Calu3 (cell line): ENCODE measurements at places on chromosomes 12 and 14. TPM values are rescaled to one million over a fixed set of nuclear protein-coding genes. Genes with fewer than 3 reads are reported as not detected.

RASSF3 gene
- total RNA-seq: 162 and 179 TPM in 2 replicates

DNA sequence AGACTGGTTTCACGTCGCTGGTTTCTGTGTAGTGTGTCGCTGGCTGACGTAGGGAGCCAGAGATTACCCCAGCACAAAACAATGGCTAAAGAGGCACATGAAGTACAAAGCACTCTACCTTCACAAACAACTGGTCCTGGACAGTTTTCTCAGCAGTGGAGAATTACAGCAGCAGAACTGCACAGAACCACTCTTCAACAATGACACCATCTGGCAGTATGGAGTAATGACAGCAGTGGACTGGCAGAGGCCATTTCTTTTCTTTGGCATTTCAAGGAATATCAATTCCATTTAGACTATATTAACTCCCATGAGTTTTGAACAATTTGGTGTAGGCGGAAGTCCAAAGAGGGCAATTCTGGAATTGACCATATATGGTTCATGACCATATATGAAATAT, 1074.1 kb downstream of the AACS start:
- DNase-seq: no peak

GON7 gene
- 13.3 and 13.5 TPM in 2 replicates for total RNA-seq

- no peak for DNase-seq
These were observed 350.9 kb downstream of the C12orf75 start for GRCh38 chr12:105681341-105681740.

DNA sequence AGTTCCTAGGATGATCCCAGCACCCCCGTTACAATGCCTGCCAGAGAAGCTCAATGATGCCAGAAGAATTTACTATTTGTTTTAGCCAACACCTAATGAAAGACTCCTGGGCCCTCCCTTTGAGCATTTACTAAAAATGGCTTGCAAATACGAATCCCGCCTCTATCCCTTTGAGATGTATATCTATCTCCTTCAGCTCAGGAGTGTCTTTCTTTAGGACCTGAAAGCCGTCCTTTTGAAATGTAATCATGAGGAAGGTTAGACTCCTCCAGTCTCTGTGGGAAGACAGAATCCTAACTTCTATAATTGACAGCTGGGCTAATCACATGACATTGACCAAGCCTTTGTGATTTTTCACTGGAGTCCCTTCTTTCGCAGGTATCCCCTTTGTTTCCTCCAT, 19.2 kb upstream of the DYNC1H1 start:
- DNase-seq: no peak

DNA sequence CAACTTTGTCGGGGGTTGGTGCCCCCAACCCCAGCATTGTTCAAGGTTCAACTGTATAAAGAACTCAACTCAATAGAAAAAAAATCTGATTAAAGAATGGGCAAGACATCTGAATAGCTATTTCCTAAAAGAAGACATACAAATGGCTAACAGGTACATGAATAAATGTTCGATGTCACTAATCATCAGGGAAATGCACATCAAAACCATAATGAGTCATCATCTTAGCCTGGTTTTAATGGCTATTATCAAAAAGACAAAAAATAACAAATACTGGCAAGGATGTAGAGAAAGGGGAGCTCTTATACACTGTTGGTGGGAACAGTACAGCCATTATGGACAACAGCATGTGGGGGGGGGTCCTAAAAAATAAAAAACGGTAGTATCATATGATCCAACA, 28.7 kb downstream of the NPAS3 start:
- DNase-seq: no peak

- no peak for DNase-seq
These were observed 52.1 kb downstream of the NIN start for GRCh38 chr14:50778721-50779483.

MYO1H gene
- not detected in 2 replicates for total RNA-seq

DNA sequence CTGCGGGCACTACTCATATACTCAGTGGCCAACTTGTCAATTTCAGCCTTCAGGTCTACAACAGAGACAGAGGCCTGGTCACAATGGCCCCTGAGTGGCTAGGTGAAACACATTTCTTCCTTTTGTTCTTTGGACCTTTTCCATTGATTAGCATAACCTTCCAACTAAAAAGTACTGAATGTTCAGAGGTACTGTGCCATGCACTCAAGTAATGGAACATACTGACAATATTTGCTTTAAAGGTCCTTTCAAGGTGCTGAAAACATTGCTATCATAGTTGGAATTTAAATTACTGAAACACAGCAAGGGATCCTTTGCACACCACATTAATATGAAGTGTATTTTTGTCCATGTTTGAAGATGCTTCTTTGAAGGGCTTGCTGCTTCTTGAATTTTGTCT, 6.1 kb upstream of the ACRBP start:
- DNase-seq: no peak

DNA sequence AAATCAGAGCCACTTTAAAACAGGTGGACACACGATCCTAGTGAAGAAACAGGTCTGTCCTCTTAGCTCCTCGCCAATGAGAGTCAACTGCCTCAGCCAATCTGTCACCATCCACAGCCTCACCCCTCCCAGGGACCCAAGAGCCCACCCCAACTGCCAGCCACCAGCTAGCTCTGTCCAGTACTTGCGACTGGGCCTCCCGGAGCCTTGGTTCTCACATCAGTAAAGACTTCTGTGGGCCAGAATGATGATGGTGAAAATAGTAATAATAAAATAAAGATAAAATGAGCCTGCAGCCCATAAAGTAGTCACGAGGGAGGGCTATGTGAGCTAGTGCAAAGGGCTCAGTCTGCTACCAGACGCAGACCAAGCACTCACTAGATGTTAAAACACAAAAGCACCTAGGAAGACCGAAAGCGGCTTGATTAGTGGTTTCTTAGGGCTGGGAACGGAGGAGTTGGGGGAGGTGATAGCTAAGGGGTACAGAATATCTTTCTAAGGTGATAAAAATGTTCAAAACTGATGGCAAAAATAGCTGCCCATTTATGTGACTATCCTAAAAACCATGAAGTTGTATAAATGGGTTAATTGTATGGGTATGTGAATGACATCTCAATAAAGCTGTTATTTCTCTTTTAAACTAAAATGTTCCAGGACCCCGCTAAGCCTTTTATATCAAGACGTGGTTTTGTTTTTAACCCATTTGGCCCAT, 39.8 kb downstream of the ACTN1 start:
- DNase-seq: no peak

VCPKMT gene
- total RNA-seq: 7.1 and 8.8 TPM in 2 replicates

GRCh38 chr12:93483151-93483807, 16.0 kb downstream of the MRPL42 start:
- DNase-seq: no peak

- no peak for DNase-seq
These were observed 31.9 kb downstream of the DACT1 start for GRCh38 chr14:58669556-58670200.

DNA sequence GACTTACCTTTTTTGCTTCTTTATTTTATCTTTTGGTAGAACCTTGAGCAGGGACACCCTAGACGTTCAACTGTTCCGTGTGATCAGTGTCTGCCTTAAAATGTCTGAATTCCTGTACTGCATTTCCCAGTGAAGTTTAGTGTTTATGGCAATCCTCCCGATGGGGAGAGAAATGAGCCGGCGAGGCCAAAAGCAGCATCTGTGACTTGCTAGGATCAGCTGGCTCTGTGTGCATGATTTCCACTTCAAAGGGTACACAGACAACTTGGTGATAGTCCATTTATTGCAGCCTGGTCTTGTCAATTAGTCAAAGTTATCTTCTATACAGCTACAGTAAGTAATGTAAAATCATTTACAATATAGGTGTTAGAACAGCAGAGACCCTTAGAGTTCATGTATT, 768.5 kb downstream of the DIO2 start:
- no peak for DNase-seq

- no peak for DNase-seq
These were observed 29.2 kb downstream of the DIP2B start for GRCh38 chr12:50533971-50534370.

PTPRQ gene
- total RNA-seq: not detected in 2 replicates

- no peak for DNase-seq
These were observed 771.6 kb downstream of the LRFN5 start for GRCh38 chr14:42378274-42378673.

RFX4 gene
- 0.27 TPM in 1 of 2 replicates, not detected in the other for total RNA-seq

DNA sequence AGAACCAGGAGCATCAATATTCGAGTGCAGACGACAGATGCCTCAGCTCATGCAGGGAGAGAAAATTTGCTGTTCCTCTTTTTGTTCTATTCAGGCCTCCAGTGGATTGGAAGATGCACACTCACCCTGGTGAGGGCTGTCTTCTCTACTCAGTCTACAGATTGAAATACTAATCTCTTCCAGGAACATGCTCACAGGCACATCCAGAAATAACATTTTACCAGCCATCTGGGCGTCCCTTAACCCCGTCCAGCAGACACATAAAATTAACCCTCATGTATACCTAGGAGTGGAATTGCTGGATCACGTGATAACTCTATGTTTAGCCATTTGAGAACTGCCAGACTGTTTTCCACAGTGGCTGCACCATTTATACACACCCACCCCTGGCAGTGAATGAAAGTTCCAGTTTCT, 4.5 kb upstream of the OAS2 start:
- no peak for DNase-seq

DNA sequence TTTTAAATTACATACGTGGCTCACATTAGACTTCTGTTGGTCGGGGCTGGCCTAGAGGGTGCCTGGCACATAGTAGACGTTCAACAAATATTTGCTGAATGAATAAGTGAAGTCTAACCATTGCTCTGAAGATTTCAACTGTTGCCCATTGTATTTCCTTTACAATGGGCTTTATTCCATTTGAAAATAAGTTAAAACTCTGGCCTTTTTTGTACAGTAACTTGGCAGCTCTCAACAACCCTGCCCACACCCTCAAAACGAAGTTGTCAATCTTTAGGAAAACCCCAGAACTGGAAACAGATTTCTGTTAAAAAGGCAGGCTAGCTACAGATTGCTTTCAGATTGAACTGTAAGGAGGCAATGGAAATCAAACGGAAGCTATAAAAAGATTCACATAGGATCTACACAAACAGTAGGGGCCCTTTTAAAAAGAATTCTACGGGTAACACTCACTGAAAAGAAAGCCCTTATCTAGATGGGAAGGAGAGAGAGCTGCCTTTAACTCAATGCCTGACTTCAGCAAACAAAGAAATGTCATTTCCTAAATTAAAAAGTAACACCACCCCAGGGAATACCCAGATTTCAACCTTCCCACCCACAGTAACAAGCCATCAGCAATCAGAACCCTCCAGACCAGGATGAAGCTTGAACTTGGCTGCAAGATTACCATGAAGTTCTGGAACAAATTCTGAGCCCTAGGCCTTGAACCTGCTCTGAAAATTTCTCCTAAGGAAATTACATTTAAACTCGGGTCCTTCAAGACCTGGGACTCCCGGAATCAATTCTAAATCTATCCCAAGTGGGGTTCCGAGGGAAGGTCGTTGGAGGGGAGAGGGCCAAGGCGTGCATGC, 1.4 kb downstream of the WSB2 start:
- DNase-seq: no peak

PRPH gene
- not detected in 2 replicates for total RNA-seq

DNA sequence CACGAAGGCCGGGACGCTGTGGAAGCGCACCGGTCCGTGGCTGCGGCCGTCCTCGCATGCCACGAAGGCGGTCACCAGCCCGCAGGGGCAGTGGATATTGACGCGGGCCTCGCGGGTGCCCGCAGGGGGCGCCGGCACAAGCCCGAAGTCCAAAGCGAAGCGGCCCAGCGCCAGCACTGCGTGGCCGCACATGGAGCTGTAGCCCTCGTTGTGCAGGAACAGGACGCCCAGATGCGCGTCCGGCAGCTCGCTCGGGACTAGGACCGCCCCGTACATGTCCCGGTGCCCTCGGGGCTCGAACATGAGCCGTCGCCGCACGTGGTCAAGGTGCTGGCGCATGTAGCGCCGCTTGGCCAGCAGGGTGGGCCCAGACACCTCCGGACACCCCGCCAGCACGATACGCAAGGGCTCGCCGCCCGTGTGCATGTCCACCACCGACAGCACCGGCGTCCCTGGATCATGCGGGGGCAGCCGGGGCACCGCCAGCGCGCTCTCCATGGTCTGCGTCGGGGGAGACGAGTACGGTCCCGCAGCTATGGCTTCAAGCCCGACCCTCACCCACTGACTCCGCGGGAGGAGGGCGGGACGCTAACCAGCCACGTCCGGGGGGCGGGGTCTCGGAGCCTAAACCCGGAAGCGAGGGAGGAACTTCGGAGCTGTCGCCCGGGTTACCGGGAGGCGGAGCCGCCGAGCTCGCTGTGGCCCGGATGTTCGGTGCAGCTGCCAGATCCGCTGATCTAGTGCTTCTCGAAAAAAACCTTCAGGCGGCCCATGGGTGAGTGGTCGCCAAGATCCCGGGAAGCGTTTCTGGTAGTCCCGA, at the start of the genes JKAMP and L3HYPDH:
TSS of gene JKAMP (plus strand) at position 699 of the 820 bp plus-strand sequence. CDS start at position 772, 73 bp downstream.
TSS of gene L3HYPDH (minus strand) at position 590 of the 820 bp plus-strand sequence. CDS start at position 498, 92 bp downstream.
- peak; percentile 98 for DNase-seq

- DNase-seq: no peak
These were observed 25.2 kb downstream of the PMCH start for GRCh38 chr12:102172436-102172835.

SMIM41 gene
- not detected in 2 replicates for total RNA-seq
